ENCODE measurements at places on chromosomes 7 and 10.

- DNase-seq, result no peak
Observed at GRCh38 chr7:106476751-106477150, 184.2 kb downstream of the CCDC71L start.

DNA sequence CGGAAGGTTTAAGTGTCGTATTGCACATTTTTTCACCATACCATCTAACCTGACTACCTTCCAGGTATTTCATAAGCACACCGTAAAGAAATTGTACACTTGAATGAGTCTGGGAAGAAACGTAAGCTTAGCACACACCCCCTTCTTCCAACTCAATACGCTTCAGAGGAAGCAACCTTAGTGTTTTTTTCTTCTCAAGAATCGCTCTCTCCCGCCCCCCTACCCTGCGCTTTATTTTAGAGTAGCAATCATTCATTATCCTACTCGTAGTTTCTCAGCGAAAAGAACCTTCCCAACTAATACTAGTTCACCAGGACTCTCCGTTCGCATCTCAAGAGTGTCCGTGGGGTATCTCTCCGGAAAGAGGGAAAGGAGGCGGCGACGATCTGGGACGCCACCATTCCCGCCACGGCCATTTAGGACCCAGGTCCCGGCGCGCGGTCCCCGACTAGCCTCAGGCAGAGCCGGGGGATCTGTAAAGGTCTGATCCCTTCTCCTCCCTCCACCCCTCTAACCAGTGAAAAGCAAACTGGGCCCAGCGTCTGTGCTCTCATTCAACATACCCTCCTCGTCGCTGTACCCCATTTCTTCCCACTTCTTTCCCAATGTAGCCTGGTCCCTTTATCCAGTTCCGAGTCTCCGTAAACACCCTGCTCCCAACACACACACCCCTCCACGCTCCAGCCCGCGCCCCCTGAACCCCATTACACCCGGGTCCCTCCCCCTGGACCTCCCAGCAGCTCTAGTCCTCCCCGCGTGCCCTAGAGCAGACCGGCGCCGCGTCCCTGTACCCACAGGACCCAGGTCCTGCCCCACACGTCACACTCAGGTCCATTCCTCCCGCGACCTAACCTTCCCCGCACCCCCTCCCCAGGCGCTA, 16.0 kb downstream of the MYOZ1 start:
- peak; percentile 25 for DNase-seq

DNA sequence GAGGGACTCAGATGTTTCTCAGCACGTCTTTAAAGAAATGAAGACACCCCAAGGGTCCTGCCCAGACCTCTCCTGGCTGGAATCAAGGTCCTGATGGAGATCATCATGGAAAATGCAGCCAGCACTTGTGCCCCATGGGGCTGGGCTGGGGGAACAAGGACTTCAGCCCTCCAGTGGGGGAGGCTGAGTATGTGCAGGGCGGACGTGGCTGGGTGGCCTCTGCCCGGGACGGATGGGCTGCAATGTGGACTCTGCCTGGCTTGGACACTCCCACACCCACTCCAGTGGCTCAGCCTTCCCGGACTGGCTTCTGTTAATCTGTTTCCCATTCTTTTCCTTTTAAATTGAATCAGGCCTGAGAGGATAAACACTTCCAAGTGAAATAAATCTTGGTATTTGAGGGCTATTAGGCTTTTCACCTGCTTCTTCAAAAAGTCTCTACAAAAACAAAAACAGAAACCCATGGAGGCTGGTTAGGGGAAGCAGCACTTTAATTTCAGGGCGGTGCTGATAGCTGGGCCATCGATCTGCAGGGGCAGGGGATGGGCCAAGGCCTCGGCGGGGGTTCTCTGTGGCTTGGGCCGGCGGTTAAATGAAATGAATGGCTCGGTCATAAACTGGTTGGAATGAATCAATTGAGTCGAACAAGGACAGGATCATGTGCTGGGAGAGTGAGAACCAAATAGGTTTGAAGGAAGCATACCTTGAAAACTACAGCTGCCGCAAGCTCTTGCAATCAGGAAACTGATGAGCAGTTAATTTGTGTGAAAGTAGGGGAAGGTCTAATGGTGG, 51.4 kb downstream of the ADARB2 start:
- no peak for DNase-seq

- DNase-seq, result no peak
Observed at GRCh38 chr7:80316811-80317210, 182.2 kb downstream of the GNAI1 start.

DNA sequence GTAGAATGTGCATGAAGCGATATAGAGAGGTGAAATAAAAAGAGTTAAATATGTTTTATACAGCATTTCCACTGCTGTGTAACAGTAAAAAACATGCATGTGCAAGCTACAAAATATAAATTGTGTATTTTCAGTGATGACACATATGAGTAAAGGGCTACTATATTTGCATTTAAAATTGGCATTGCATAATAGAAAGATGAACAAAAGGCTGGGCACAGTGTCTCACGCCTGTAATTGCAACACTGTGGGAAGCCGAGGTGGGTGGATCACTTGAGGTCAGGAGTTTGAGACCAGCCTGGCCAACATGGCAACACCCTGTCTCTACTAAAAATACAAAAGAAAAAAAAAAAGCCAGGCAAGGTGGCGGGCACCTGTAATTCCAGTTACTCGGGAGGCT, 79.8 kb upstream of the CCDC71L start:
- no peak for DNase-seq

GRCh38 chr10:133258066-133258817, 18.4 kb downstream of the ADAM8 start:
- DNase-seq, result no peak

DNA sequence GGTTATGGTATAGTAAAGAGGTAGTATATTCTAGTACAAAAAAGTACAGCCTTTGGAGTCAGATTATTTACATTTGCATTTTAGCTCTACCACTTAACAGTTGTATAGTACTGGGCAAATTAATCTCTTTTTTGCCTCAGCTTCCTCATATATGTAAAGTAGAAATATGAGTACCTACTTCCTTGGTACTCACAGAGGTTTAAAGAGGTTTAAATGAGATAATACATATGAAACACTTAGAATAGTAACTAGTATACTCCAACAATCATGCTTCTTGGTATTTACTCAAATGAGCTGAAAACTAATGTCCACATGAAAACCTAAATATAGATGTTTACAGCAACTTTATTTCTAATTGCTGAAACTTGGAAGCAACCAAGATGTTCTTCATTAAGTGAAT, 14.7 kb downstream of the FRA10AC1 start:
- no peak for DNase-seq

- no peak for DNase-seq
Observed at GRCh38 chr10:4807761-4808507, 18.1 kb upstream of the AKR1E2 start.

DNA sequence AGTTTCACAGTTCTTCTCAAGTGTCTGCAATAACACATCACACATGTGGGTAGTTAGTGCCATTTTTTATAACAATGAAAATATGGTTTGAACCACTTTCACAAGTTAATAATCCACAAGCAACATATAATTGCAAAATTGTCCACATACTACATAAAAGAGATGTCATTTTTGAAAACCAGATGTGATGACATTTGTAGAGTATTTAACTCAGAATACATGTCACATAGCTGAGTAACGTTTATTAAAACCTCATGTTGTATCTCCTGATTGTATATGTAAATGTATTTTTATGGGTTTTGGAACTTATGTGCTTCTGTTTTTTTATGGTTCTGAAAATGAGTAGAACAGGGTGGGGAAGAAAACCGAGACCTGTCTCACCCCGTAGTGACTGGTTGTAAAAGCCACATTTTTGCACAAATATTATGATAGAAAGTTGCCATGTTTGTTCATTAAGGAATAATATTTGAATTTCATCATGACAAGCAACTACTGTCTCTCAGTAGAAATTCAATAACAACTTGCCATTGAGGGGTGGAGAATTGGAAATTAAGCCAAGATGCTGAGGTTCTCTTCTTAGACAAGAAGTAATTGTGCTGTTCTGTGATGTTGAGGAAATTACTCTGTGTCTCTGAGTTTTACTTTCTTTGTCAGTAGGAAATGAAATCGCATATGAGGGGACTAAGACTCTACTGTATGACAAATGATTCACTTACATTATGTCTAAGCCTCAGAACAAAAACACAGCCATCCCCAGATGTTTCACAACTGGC, 29.2 kb upstream of the EGFR start:
- DNase-seq, result no peak

- no peak for DNase-seq
Observed at GRCh38 chr10:21385536-21385935, 139.9 kb downstream of the SKIDA1 start.
